ENCODE measurements at places on chromosomes 12 and 14.

- DNase-seq, result no peak
Measured at GRCh38 chr12:12985817-12986408, 14.2 kb downstream of the HEBP1 start.

GRCh38 chr12:12153596-12153995, 82.9 kb downstream of the BCL2L14 start:
- DNase-seq, result no peak

- DNase-seq, result no peak
Measured at GRCh38 chr12:7869137-7869536, 3.6 kb downstream of the SLC2A14 start.

DNA sequence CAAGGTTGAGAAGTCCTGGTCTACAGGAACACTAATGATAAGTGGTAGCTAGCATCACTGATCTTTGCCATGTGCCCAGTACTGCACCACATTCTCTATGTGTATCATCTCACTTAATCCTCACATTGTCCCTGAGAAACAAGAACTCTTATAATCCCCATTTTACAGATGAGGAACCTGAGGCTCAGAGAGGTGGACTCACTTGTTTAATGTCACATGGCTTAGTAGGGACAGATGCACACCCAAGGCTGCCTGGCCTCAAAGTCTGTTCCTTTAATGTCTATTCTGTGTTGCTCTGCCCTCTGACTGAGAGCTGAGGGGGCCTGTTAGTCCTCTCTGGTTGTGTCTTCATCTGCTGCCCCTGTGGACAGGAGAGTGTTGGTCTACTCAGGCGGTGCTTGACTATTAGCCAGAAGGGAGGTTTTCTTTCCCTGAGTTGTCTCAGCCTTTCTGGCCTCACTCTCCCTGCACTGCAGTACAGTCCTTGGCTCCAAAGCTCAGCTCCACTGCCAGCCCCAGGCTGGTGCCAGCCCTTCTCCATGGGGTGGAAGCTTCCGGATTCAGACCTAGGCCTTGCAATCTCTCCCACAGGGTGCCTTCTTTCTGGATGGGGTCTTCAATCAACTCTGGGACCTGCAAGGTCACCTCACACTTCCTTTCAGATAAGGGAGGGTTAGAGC, 4.9 kb upstream of the DYNLL1 start:
- no peak for DNase-seq

DNA sequence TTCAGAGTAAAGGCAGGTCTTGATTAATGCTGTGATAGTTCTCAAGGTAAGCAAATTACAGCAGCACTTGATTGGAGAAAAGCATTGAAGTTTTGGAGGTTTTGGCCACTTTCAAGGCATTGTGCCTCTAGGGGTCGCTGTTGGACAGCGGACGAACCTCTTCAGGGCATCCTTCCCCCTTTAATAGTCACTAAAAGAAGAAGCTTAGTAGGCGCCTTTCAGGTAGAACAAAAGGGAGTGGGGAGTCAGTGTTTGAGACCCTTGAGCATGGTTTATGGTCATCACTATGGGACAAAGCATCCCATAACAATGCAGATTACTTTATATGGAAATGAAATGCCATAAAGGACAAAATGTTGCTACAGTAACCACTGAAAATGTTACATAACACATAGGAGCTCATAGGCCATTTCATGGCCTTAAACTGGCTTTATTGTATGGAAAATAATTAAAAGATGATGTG, 199.5 kb upstream of the DCN start:
- DNase-seq, result no peak

GRCh38 chr12:92226071-92226661, 80.5 kb upstream of the BTG1 start:
- DNase-seq, result no peak

GRCh38 chr14:88044776-88045446, 40.0 kb downstream of the GPR65 start:
- DNase-seq, result no peak

- DNase-seq, result no peak
Measured at GRCh38 chr12:123482876-123483275, 24.9 kb downstream of the SNRNP35 start.

- DNase-seq, result peak; percentile 90
Measured at GRCh38 chr14:37595809-37596621, 586 bp downstream of the TTC6 start.

DNA sequence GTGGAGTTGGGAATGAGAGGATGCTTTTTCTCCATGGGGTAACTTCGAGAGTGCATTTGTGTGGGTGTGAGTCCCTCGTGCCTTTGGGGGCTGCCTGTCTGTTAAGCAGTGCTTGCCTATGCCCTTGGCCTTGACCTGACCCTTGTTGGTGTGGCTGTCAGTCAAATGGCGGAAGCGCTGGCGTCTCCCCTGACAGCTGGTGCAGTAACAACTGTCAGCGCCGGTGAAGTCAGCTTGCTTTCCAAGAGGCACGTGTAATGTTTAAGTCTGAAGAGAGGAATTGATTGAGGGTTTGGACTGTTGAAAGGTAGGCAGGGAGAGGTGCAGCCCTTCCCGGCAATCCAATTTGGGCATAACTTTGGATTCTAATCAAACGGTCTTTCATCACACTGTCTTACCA, 211.3 kb downstream of the AACS start:
- no peak for DNase-seq

GRCh38 chr12:87728931-87729593, 300.1 kb downstream of the C12orf50 start:
- DNase-seq, result no peak

DNA sequence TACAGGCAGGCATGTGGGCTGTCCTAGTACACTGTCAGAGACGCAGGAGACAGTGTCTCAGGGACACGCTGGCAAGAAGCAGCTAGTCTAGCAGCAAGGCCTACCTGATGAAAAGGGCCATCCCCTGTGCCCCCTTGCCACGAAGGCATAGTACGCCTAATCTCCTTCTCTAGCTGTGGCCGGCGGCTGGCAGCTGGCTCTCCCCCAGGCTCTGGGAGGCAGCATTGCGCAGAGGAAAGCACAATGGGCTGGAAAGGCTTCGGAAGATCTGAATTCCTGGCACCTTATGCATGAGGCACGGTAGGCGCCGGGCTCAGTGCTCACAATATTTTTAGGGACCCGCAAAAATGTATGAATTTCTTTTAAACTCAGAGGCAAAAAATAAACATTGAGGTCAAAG, 16.0 kb upstream of the PLEKHH1 start:
- DNase-seq, result peak; percentile 72

- DNase-seq, result no peak
Measured at GRCh38 chr12:54363618-54364017, 668 bp downstream of the GPR84 start.

- no peak for DNase-seq
Measured at GRCh38 chr12:5195691-5196090, 152.0 kb downstream of the KCNA5 start.

DNA sequence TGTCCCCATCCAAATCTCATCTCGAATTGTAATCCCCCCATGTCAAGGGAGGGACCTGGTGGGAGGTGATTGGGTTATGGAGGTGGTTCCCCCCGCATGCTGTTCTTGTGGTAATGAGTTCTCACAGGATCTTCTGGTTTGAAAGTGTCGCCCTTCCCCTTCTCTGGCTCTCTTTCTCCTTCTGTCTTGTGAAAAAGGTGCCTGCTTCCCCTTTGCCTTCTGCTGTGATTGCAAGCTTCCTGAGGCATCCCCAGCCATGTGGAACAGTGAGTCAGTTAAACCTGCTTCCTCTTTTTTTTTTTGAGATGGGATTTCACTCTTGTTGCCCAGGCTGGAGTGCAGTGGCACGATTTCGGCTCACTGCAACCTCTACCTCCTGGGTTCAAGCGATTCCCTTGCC, 104.0 kb downstream of the CCDC91 start:
- no peak for DNase-seq

DNA sequence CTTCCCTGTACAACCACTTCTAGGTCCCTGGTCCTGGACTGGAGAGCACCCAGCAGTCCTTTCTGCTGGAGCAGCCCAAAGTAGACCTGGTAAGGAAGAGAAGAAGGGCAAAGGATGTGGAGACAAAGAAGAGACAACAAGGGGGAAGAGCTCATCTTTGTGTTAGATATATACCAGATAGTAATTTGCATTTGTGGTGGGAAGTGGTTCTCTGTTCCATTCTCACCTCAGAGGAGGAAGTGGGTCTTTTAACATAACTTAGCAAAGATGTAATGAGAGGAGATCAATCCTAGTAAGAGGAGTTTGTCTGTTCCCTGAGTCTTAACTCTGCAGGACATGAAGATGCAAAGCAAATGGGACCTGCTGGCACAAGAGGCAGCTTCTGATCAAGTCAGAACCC, 8.0 kb downstream of the CCDC198 start:
- DNase-seq, result no peak

DNA sequence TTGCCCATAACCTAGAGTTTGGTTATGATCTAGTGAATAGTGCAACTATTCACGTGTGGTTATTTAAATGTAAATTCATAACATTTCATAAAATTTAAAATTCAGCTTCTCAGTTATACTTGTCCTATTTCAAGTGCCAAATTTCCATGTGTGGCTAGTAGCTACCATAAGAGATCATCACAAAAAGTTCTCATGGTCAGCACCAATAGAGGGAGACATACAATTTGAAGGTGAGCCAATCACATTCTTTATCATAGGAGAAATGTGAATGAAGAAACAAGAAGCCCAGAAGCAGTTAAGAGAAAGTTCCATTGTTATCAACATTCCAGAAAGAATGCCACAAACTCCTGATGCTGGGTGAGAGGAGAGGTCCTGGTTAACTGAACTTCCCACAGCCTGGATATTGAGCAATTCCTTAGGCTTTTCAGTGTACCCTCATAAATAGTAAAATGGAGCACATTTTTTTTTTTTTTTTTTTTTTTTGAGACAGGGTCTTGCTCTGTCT, 892.9 kb upstream of the USP15 start:
- DNase-seq, result no peak

DNA sequence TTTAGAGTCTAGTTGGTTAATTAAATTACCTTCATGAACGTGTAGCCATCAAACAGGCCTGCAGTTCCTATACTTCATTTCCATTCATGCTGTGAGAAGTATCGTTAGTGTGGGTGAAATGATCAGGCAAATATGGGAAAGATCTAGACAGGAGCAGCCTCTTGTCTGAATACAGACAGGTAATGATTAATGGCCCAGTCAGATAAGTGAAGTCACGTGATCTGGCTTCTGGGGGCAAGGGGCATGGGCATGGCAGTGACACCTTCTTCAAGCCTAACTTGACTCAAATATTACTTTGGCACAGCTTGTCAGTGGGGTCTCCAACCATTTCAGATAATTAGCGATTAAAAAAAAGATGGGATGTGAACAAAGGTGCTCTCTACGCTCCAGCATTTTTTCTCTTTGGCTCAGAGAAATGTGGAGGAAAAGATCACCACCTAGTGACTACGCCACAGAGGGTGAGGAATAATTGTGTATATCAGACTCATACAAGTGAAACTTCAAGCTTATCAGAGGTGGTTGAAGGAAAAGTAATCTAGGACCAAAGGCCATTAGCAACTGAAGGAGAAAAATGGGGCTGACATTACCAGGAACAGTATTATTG, 17.8 kb downstream of the GUCY2C start:
- no peak for DNase-seq

DNA sequence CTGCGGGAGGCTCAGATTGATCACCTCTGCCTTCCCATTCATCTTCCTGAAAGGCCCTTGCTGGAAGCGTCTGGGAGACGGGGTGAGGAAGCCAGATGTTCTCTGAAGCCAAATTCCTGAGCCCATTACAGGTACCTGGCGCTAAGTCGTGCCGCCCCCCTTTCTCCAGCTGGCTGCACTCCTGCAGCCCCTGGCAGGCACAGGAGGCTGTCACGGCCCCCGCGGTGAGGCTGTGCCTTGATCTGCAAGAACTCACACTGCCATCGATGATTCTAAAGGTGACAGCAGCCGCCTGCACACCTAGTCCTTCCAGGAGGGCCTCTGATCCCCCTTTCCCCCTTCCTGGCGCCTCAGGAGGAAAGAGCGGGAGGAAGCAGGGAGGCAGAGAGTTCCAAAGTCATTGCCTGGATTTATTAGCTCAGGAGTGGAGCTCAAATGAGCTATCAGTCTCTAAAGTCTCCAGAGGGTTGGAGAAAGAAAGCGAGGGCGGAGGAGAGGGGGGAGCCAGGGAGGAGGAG, 106.9 kb downstream of the RFLNA start:
- no peak for DNase-seq

GRCh38 chr14:50578433-50578832, 18.5 kb downstream of the ATL1 start:
- no peak for DNase-seq

- DNase-seq, result no peak
Measured at GRCh38 chr12:40254455-40255085, 29.8 kb downstream of the LRRK2 start.

- DNase-seq, result no peak
Measured at GRCh38 chr12:90327793-90328743, 619.4 kb upstream of the ATP2B1 start.

GRCh38 chr14:47353186-47353585, 322.2 kb downstream of the MDGA2 start:
- no peak for DNase-seq

DNA sequence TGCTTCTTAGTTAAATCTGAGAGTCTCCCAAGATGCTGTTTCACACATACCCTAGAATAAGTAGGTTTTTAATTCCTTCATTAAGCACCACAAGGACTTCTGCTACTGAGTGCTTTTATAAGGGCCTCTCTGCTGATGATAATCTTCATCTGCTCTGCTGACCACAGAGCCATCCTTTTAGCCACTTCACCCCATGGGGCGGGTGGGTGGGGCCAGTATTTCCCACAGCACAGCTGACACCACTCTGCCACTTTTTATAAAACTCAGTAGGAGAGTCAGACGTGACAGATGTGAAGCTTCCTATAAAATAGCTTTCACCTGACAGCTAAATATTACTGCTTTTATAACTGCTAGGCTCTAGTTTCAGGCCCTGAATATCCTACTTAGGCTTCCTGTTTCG, 20.3 kb downstream of the FCF1 start:
- DNase-seq, result no peak

- DNase-seq, result no peak
Measured at GRCh38 chr12:49872381-49872780, 29.5 kb upstream of the BCDIN3D start.

DNA sequence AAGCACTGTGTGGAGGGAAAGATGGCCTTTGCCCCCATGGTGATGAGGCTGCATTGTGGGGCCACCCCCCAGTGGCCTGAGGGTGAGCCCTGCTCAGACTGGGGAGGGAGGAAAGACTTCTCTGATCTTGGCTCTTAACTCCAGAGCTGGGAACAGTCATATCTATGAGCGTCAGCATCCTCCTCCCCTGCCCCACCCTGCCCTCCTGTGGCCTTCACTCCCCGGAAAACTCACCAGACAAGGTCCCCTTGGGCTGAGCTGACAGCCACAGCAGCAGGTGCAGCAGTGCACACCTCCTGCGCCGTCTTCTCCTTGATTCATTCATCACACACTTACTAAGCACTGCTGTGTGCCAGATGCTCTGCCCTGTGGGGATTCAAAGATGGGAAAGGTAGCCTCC, 98.8 kb downstream of the B4GALNT3 start:
- no peak for DNase-seq

All from 8988T (cell line).